Stimulated activated CD4-positive, alpha-beta T cell treated with anti-CD3 and anti-CD28 coated beads, Interleukin-15, amount 100 ng/mL, for 1 hour (primary cell): ENCODE measurements at places on chromosomes 4 and X.

GRCh38 chrX:140733766-140734342 lies 24.3 kb downstream of the LINC00632 start:
- no peak for DNase-seq

DNA sequence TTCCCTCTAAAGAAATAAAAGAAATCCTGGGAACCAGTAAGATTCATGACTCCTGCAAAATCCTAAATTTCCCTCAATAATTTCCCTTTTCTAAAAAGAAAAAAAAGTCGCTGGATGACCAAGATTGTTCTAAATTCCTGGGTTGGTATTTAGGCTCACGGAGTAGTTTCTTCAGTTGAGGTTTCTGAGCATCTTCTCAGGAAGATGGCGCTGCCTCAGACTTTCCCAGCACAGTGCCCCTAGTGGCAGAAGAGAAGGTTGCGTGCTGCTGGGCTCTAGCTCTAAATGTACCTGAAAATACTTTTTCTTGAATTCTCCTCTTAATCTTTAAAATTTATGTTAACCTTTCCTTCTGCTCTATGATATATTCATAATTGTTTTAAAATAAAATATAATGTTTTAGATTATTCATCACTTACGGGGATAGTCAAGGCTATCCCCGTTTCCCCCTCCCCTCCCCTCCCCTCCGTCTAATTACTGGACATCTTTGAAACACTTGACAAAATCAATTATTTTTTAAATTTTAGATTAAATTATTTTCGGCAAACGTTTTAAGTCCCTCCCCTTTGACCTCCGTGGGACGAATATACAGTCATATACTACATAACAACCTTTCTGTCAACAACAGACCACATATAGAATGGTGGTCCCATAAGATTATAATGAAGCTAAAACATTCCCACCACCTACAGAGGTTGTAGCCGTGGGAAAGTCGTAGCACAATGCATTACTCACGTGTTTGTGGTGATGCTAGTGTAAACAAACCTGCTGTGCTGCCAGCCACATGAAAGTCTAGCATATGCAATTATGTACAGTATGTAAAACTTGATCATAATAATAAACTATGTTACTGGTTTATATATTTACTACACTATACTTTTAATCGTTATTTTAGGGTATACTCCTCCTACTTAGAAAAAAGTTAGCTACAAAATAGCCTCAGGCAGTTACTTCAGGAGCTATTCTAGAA lies 41.0 kb upstream of the GATB start:
- DNase-seq: peak; percentile 45

DNA sequence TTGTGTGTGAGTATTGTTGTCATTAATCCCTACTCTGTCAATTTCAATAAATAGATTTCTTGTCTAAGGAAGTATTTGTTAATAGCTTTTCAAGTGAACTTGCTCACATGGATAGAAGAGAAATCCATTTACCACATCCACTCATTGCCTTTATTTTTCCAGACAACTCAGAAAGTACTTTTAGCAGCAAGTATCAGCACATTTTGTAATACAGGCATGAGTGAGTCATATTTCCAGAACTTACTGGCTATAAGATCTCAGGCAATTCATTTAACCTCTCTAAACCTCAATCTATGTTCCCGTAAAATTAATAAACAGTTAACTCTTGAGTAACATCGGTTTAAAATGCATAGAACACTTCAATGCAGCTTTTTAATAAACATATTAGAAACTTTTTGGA lies 317.9 kb upstream of the PCDH7 start:
- DNase-seq: no peak

DNA sequence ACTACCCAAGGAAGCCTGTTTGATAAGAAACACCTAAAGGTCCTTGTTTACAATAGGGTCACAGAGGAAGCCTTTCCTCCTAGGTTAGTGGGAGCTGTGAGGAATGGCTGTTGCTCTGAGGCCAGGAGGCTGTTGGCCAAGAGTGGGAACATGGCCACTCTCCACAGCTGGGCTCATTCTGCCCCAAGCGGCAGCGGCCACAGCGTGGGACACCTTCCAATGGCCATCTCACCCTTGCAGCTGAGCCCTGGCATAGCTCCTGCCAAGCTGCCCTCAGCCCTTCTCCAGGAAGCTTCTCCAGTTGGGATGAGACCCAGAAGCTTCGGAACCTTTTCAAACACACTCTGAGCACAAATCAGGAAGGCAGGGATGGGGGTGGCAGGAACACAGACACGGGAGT lies 111.8 kb upstream of the MAP3K15 start:
- no peak for DNase-seq

GRCh38 chr4:3470244-3471097 lies 7.4 kb downstream of the DOK7 start:
- DNase-seq: no peak

DNA sequence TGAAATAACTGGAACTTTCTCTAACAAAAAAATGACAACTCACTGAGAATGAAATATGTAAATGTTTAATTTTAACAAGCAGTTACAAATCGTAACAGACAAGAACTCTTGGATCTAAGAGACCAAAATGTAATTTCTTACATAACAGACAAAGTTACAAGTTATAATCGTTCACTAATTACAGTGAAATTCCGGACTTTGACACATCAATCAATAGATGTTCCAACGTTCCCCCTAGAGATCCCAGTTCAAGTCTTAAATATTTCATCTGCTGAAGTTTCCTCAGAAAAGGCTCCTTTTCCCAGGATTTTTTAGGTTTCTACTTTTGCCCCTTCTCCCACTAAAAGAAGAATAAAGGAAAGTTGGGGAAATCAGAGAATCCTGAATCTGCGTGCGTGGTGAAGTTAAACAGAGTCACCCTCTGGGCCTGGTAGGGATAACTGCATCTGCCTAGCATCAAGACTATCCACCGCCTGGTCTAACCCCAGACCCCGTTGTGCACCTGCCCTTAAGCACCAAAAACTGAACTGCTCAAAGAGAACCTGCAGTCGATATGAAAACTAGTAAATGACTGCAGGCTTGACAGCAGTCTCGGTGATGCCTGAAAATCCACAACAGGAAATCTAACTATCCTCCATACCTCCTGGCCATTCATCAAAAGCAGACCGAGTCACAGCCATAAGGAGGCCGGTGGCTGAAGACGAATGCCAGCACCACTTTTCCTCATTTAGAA lies 2.3 kb downstream of the IRF2 start:
- no peak for DNase-seq

DNA sequence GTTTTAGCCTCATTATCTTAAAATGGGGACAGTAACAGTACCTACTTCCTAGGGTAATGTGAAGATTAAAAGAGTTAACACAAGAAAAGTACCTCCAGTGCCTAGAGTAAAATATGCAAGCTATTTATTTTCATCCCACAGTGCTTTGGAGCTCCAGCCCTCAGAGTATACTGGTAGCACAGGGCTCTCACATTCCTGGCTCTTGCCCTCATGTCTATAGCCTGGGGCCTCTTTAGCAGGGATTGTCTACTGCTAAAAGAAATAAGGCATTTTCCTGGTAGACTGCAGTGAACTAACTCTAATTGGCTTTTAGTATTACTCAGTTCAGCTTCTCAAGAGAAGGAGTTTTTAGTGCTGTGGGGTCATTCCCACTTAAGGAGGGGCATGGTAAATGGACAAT lies 60.8 kb downstream of the RRAGB start:
- no peak for DNase-seq

DNA sequence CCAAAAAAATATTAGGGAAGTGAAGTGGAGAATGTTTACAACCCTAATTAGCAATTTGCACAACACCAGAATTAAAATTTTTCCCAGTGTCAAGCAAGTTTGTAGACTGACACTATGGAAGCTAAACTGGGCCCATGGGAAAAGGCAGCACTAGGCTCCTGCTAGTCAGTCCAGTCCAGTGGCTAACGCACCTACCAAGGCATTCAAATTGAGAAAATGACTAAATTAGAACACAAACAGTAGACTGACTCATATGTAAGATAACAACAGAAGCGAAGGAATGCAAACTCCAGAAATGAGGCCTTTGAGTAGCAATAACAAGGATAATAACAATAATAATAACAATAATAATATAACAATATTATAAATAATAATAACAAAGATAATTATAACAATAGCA lies 90.7 kb downstream of the GRIA3 start:
- DNase-seq: no peak

- DNase-seq: no peak
These were observed 162.6 kb downstream of the PRKX start for GRCh38 chrX:3550871-3551270.

GRCh38 chrX:56963377-56963776 lies 32.0 kb downstream of the SPIN3 start:
- DNase-seq: no peak

GRCh38 chr4:144449611-144450010 lies 196.3 kb upstream of the HHIP start:
- no peak for DNase-seq

DNA sequence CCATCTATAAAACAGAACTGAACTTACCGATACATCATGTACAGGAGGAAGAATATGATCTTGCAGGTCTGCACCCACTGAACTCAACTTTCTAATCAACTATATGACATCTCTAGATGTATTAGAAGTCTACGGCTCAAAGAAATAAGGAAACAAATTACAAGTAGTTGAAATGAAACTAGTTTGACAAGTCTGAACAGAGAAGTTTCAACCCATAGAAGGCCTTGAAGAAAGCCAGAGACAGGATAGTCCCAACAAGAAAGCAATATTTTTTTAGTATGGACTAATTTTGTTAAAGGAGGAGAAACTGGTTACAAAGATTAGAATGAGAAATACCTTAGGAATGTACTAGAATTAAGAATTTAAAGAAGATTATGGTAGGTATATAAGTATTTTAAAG lies at the start of gene TMPRSS11A:
TMPRSS11A (minus strand) TSS at position 138 of the 400 bp plus-strand sequence; CDS start at position 38, 100 bp downstream.
- DNase-seq: no peak

GRCh38 chr4:148077581-148077980 lies 345.7 kb downstream of the ARHGAP10 start:
- no peak for DNase-seq

GRCh38 chr4:8864912-8865680 lies 6.5 kb downstream of the HMX1 start:
- DNase-seq: no peak

- no peak for DNase-seq
These were observed 8.3 kb downstream of the CSN2 start for GRCh38 chr4:69957209-69957608.

- no peak for DNase-seq
These were observed 78.3 kb downstream of the SLC4A4 start for GRCh38 chr4:71417150-71417549.

DNA sequence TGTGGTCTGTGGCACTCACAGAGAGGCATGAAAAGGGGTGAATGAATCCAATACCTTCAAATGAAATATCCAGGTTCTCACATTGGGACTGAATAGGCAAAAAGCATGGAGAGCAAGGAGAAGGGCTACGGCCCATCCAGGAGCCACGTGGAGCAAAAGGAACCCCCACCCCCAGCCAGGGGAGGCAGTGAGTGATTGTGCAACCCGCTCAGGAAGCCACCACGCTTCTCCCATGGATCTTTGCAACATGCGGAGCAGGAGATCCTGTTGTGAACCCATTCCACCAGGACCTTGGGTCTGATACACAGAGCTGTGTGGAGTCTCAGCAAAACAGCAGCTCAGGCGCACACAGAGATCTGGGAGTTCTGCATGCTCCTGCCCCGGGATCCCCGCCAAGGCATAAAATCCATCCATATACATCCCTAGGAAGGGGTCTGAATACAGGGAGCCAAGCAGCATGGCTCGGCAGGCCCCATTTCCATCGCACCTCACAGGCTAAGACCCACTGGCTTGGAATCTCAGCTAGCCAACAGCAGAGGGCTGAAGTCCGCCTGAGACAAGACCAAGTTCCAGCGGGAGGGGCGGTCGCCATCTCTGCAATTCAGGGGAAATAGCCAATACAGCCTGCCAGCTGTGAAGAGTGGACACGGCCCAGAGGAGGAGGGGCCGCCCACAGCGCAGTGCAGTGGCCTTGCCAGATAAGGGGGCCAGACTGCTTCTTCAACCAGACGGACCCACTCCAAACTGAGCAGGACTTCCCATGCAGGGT lies 80.2 kb downstream of the FGF16 start:
- DNase-seq: no peak

DNA sequence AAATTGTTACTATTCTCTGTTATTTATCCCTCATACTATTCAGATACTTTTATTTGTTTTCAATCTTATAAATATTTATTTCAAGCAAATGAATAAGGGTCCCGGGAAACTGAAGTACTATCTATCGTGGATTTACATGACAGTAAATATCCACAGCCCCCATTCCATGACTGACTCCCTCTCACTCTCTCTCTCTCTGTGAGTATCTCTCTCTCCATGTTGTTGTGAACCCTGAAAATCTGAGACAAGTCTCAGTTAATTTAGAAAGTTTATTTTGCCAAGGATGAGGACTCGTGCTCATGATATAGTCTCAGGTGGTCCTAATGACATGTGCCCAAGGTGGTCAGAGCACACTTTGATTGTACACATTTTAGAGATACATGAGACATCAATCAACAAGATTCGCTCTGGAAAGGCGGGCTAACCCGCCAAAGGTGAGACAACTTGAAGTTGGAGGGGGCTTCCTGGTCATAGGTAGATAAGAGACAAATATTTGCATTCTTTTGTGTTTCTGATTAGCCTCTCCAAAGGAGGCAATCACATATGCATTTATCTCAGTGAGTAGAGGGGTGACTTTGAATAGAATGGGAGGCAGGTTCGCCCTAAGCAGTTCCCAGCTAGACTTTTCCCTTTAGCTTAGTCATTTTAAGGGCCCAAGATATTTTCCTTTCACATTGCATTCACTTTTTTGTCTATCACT lies 986.4 kb downstream of the NLGN4X start:
- no peak for DNase-seq

DNA sequence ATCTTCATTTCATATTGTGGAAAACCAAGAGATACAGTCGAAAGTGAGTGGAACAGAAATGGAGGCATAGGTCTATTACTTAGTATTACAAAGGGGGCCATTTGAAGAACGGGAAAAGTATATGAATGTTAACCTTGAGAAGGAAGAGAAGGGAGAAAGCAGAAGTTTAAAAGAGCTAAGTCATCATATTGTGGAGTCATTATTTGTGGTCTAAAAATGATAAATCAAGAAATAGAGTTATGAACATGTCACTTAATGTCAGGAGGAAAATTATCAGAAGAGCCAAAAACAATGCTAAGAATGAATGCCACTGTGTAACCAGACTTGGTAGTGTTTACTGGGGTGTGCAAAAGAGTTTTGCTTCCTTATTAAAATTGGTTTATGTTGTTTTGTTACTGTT lies 589.5 kb upstream of the LCORL start:
- DNase-seq: no peak

- no peak for DNase-seq
These were observed 98.2 kb downstream of the HPRT1 start for GRCh38 chrX:134558133-134558532.

GRCh38 chrX:108292053-108292452 lies 146.2 kb downstream of the COL4A6 start:
- no peak for DNase-seq
